ENCODE measurements at places on chromosomes 7 and 10. TPM values are rescaled to one million over a fixed set of nuclear protein-coding genes. Genes with fewer than 3 reads are reported as not detected.

DNA sequence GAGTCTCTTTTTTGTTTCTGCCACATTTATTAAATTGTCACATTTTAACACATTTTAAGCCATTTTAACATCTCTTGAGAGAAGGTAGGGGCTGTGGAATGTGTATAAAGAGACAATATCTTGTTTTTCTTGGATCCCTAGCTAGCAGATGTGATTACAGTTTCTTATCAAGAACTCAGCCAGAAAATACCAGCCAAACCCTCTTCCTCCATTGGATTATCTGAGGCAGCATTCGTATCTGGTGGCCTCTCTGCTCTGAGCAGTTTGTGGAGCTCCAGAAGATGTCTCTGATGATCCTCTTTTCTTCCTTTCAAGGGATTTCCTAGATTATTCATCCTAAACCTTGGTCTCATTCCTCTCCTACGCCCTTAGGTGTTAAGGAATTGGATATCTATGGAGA lies 35.3 kb upstream of the PFKFB3 start:
- DNase-seq: no peak

- no peak for DNase-seq
Measured at GRCh38 chr10:33047655-33048054, 89.6 kb upstream of the ITGB1 start.

GRCh38 chr10:117242463-117242832 lies 1.5 kb downstream of the SLC18A2 start:
- DNase-seq: no peak

DNA sequence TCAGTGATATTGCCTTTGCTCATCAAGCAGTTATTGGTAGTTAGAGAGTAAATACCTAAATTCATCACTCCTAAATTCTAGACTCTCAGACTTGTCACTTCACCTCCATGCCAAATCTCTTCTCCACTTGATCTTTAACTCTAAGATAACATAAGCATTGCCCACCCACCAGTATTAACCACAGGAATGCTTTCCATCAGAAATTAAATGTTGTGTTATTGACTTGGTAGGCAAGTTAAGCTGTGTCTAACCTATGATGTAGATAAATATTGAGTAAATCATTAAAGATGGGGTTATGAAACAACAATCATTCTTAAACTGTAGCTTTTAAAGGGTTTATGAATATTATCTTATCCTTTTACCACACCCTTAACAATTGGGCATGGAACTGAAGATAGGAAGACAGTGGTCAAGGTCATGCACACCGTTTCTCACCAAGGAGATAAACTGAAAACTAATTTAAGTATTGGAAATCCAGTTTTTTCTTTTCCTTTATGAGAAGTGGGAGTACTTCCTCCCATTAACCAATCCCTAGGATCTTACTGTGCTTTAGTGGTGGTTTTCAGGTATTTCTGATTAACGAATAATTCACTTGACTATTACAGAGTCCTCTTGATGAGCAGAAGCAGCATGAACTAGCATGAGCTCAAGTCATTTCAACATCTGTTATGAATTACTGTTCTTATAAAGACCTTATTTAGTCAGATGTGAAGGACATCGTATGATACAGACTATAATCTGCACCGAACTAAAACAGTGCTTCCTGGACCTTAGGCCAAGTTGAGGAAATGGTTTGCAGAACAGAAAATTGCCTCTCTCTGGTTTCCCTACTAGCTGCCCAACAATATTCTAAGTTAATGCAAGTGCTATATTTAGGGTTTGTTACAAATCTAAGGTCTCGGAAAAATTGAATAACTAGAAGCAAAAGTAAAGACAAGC lies 142.0 kb downstream of the LCOR start:
- DNase-seq: no peak

DNA sequence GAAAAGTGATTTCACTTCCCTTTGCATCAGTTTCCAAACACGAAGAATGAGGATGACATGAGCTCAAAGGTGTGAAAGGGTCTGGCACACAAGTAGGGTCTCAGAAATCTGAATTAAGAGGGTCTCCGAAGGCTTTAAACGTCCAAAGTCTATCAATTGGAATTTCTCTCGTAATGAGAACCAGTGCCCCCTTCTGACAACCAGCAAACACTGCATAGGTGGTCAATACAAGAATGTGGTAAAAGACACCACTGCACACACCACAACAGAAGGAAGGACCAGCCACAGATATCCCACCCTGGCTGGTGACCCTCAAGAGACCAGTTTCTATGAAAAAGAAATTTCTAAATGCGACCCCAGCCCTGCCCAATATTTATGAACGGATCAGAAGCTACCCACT lies 78.1 kb downstream of the CALN1 start:
- DNase-seq: no peak

The FBXL15 gene
- total RNA-seq: 9.4 TPM

All from Right ventricle myocardium superior (tissue), 1 donor.